ENCODE measurements at places on chromosomes 13 and 19.

GRCh38 chr13:53285896-53286430 lies 257.4 kb downstream of the OLFM4 start:
- no peak for DNase-seq

DNA sequence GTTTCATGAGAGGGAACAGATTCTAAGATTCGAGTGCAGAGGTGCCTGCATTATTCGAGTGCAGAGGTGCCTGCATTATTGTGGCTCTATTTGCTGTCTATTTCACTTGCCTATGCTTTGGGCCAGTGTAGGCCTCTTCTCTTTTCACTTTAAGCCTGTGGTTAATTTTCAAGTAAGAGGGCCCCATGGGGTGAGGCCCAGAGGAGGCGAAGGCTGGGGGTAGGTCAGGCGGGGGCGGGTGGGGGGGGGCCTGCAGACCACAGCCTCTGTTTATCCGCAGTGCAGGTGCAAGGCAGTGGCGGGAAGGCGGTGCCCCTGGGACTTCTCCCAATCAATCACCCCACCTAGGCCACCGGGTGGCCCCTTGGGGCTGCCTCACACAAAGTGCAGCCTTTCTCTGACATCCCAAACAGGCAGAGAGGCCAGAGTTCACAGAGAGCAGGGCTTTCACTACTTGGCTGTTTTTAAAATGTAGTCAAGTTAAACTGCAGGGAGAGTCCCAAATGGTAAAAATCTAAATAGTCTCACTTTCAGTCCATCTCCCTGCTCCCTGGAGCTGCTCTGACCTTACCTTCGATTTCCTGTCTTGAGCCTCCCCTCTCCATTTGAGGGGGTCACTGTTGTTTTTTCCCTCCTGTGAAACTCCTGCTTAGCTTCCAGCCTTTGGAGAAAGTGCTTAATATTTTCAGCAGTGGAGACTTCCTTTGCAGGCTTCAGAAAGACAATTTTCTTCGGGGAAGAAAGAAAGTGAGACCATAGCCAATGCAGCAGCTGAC lies 249.0 kb downstream of the DLEU7 start:
- DNase-seq: no peak

DNA sequence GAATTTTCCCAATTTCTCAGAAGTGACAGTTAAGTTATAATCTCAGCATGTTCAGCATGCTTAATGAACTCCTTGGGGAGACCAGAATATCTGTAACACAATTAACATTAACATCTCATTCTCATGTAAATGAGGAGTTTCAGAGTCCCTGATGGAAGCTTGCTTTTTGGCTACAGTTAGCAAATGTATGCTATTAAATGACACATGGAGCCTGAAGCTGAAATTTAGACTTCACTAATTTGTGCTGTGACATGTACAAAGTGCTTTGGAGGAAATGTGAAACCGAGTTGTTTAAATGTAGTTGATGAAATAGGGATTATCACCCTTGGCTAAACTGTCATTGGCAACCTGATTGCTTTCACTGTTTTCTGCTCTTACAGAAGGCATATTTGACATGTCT lies 2265.1 kb upstream of the PCDH20 start:
- DNase-seq: no peak

- DNase-seq: no peak
These were observed 87.3 kb downstream of the ERCC5 start for GRCh38 chr13:102933122-102933521.

DNA sequence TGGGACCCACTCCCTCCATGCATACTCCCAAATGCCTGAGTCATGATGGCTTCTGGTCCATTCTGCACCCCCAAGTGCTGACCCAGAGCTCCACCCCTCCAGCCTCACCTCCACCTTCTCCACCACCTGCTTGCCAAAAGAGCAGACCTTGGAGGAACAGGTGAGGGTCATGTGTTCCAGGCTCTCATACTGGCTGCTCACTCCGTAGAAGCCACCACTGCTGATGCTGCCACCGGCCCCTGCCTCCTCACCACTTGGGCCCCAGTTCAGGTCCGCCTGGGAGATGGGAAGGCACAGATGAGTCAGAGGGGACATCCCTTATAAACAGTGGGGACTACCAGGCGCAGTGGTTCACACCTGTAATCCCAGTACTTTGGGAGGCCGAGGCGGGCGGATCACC lies 7.9 kb downstream of the CD37 start:
- DNase-seq: no peak

DNA sequence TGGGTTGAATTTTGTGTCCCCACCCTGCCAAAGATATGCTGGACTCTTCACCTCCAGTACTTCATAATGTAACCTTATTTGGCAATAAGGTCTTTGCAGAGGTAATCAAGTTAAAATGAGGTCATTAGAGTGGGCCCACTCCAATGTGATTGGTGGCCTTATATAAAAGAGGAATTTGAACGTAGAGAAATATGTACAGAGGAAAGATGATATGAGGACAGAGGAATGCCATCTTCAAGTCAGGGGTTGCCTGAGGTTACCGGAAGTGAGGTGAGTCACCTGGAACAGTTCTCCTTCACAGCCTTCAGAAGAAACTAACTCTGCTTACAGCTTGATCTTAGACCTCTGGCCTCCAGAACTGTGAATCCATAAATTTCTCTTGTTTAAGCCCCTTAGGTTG lies 69.9 kb downstream of the GPC5 start:
- DNase-seq: no peak

GRCh38 chr19:45852145-45852750 lies 10.7 kb downstream of the SYMPK start:
- no peak for DNase-seq

GRCh38 chr19:39778763-39779162 lies at the start of gene LEUTX:
LEUTX (plus strand) TSS chr19:39778854; CDS start chr19:39778921, 67 bp downstream.
- no peak for DNase-seq

- DNase-seq: no peak
These were observed 23.3 kb upstream of the SPART start for GRCh38 chr13:36369268-36370107.

GRCh38 chr19:57771417-57771816 lies 1.9 kb downstream of the ZNF586 start:
- no peak for DNase-seq

GRCh38 chr13:111203736-111204389 lies 88.8 kb downstream of the ARHGEF7 start:
- DNase-seq: no peak

DNA sequence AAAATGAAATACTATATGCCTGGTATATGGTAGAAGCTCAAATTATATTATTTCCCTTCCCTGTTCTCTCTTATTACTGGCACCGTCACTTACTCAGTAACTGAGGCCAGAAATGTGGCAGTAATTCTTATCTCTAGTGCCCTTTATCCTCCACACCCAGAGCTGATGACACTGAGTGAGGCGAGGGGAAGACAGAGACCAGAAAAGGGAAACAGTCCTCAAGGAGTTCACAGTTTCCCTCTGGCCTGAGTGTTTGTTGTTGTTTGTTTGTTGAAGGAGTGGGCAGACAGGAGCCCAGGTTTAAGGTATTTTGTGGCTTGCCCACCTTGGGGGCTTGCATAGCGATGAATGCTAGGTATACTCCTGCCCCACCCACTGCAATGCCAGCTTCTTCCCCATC lies 101.5 kb upstream of the FNDC3A start:
- DNase-seq: no peak

DNA sequence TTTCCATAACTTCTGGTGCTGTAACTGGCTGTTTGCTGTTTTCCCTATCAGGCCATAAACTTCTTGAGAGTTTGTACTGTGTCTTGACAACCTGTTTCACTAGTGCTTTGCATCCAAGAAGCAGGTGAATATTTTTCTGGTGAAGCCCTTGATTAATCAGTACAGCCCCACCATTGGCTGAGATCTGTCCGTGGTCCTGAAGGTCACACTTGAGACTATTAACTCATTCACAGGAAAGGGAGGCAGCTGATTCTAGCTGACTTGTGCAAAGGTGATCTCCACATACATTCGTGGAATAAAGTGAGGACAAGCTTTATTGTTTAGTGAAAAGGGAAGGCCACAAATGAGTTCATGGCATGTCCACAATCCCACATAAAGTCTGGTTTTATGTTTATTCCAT lies 61.4 kb upstream of the ZNF835 start:
- DNase-seq: no peak

DNA sequence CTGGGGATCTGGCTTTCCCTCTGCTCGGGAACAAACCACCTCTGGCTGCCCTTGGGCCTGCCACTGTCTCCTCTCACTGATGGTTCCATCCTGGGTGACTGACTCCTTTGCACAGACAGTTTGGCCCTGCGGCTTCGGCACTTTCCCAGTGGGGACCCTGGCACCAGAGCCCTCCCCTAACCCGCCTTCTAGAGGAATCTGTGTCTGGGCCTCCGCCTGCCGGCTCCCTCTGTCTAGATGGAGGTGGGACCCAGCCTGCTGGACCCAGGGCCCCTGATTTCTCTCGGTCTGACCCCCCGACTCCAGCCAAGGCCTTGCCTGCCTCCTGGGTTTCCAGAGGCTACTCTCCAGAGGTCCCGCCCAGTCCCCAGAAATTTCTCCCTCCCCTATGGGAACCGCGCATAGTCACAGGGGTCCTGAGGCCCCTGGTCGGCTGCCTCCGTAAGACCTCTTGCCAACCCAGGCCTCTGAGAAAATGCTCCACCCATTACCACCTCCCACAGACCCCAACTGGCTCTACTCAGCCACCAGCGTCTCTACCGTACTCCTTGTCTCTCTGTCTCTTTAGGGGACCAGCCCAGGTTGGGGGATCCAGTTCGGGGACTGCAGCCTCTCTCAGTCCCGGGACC lies 2.7 kb downstream of the CCDC106 start:
- DNase-seq: no peak
